ENCODE measurements at places on chromosomes 6 and 20.

GRCh38 chr20:7606941-7607340 is 333.3 kb downstream of the HAO1 start:
- no peak for DNase-seq

- no peak for DNase-seq
Observed at GRCh38 chr6:15474196-15474595, 188.6 kb downstream of the DTNBP1 start.

GRCh38 chr6:25446830-25447569 is 167.8 kb downstream of the CARMIL1 start:
- no peak for DNase-seq

DNA sequence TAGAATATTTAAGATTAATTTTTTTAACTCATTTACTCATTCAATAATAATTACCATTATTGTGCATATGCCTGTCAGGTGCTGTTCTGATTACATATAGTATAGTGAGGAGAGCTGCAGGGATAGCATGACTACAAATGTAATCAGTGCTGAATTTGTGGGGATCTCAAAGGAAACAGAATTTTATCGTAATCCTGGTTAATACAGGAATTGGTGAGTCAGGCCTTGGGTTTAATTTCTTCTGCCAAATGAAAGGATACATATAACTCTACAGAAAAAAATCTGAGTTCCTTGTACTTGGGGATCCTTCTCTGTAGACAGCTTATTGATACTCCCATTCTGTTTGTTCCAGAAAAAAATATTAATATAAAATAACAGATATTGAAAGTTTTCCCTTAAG is 297.2 kb downstream of the GJA1 start:
- no peak for DNase-seq

DNA sequence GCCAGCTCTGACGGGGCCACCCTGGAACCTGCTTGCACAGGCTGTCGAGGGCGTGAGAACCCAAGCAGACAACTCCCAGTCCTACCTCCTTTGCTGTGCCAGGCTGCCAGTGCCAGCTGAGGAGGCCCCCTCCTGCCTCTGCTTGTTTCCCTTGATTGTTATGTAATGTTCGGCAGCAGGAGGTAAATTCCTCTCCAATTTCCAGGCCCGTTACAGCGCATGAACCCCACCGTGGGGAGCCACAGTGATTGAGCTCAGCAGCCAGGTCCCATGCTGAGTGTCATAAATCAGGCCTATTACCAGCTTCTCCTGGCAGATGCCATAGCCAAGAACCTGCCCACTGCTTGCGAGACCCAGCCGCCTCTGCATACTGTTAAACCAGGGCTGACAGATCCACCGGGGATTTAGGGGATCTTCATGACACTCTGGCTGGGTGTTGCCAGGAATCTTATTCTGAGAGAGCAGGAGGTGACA is 320.5 kb downstream of the DHX35 start:
- no peak for DNase-seq

DNA sequence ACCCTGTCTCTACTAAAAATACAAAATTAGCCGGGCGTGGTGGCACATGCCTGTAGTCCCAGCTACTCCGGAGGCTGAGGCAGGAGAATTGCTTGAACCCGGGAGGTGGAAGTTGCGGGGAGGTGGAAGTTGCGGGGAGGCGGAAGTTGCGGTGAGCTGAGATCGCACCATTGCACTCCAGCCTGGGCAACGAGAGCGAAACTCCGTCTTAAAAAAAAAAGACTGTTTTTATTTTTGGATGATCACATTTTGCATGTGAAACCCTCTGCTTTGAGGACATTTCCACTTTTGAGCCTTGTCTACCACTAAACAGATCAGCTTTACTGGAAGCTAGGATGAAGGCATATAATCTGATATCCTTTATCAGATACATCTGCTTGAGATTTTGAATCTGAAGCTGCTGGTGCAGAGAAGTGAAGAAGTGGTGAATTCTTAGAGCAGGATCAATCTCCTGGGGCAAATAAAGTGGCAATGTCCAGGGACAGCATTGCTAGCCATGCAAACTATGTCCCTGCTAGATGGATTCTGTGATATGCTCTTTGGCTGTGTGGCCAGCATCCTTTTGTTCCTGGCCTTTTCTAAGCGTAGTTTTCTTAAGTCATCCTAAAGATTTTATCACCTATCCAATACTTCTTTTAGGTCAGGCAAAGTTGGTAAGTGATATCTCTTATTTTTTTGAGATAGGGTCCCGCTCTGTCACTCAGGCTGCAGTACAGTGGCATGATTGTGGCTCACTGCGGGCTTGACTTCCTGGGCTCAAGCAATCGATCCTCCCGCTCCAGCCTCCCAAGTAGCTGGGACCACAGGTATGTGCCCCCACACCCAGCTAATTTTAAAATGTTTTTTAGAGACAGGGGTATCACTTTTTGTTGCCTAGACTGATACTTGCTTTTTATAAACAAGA is 23.3 kb downstream of the RBL1 start:
- no peak for DNase-seq

GRCh38 chr6:41335943-41336342 is 535 bp downstream of the NCR2 start:
- DNase-seq, result no peak

GRCh38 chr6:156379392-156380289 is 397.5 kb upstream of the ARID1B start:
- DNase-seq, result no peak

- no peak for DNase-seq
Observed at GRCh38 chr20:37725855-37726254, 32.0 kb downstream of the CTNNBL1 start.

GRCh38 chr6:159819932-159820640 is 20.0 kb downstream of the PNLDC1 start:
- DNase-seq, result peak; percentile 18

DNA sequence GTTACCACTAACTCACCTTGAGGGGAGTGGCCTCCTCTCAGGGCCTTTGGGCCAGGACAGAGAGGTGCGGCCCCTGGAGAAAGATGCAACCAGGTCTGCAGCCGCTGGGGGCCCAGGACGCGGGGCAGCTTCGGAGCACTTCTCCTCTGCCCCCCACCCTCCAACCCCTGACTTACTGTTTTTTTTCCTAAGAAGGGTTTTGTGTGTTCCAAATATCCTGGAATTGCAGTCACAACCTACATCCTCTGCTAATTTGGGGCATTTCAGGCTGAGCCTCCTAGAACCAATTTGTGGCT is 1.7 kb downstream of the LINC00237 start:
- DNase-seq, result no peak

- DNase-seq, result no peak
Observed at GRCh38 chr6:23181356-23182110, 612.2 kb downstream of the HDGFL1 start.

DNA sequence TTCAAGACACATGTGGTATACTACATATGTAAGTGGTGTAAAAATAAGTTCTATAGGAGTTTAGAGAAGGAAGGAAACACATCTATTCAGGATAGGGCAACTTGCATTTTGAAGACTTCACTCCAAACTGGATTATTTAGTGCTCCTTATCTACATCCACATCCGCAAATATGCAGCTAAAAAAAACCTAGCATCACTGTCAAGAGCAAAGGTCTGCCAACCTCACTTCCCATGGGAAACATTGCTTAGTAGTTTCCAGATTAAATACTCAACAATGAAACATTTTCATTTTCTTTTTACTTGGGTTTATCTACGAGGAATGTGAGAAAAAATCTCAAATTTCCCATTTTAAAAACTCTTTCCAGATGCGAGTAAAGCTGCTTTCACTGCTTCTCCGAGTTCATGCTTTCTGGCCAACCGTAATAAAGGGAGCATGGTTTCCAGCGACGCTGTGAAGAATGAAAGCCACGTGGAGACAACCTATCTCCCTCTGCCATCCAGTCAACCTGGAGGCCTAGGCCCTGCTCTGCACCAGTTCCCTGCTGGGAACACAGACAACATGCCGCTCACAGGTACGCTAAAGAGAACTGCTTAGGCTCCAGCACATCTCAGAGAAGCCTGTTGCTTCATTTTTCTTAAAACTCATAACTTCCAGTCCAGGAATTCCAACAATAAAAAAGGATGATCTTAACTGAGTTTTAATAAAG is 48.2 kb downstream of the RFX6 start:
- DNase-seq, result no peak

DNA sequence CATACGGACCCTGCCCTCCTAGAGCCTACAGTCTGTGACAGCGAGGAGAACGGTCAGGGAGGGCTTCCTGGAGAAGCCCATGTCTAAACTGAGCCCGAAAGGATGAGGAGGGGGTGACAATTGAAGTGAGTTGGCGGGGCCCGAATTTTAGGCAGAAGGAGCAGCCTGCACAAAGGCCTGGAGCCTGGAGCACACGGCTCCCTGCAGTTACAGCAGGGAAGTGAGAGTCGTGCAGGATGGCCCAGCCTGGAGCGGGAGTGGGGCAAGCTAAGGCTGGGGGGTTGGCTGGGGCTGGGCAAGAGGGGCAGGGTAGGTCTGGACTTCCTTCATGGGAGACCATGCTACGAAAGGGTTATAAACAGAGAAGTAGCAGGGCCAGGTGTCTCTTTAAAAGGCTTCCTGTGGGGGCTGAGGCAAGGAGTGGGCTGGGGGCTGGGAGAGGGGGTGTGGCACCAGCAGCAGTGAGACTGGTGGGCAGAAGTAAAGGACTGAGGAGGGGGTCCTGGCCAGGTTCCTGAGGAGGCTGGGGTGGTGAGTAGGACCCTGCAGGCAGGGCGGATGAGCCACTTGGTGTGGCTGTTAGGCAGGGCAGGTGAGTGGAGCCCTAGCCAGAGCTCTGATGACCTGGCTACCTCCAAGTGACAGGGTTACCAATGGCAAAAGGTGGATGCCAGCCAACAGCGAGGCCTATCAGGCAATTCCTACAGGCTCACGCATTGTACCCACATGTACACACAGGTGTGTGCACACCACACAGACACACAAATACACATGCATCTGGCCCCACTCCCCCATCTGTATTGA is 119.2 kb downstream of the MRPL14 start:
- DNase-seq, result no peak

DNA sequence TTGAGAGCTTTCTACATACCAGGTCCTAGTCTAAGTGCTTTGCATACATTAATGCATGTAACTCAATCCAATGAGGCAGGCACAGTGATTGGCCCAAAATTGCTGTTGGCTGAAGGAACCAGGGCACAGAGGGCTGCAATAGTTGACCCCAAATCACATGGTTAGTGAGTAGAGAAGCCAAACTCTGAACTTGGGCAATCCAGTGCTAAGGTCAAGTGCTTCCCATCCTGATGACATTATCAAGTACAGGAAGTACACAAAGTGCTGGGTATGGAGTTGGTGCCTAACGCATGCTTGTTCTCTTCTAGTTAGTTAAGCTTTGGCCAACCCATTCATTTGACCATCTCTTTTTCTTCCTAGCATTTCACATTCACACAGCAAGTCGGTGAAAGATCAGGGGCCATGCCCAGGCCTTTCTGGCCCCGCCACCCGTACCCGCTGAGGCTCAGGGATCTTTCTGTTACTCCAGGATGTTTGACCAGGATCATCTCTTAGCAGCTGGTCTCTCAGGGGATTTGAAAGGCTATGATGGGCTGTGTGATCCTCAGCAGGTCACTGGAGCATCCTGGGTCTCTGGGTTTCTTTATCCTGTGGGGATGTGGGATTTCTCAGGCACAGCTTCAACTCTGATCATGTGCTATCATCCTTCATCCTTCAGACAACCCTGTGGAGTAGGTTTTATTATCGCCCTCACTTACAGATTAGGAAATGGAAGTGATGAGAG is 7.0 kb downstream of the KCNB1 start:
- no peak for DNase-seq

DNA sequence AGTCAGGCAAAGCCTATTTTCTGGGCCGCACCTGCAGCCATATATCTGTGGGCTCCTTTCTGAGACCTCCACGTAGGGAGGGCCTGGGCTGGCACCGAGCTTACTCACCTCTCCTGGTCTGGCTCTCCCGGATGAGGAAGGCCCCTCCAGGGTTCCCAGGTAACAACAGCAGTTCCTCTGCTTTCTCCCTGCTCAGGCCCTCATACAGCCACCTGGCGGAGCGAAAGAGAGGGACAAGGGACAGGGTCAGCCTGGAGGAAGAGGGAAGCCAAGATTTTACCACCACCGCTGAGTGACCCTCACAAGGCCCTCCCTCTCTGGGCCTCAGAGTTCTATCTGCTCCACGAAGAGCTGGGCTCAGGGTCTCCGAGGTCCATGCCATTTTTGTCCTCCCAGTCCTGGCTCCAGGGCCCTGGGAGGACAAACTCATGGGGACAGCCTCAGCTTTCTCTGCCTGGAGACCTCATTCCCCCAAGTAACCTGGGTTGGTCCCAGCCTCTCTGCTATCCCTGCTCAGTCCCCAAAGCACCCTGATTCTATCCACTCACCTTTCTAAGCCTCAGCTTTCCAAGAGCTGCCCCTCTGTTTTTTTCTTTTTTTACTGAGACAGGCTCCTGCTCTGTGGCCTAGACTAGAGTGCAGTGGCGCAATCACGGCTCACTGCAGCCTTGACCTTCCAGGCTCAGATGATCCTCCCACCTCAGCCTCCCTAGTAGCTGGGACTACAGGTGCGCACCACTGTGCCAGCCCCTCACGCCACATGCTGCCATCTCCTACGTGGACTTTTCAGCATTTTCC is 13.3 kb downstream of the SLA2 start:
- DNase-seq, result no peak

DNA sequence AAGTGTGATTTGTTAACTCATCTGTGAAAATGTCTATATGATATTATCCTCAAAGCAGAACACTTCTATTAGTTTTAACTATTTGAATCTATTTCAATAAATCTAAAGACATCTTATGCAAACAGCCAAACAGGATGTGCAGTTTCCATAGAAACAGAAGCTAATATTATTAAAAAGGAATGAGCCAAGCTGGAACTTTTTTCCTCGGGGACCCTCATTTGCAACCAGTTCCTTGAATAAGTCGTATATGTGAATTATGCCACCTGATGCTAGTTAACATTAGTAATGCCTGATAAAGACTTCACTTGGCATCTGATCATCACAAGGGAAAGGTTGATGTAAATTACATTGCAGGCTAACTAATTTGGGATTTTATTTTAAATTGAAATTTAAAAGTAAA is 216.9 kb upstream of the SMLR1 start:
- no peak for DNase-seq

- no peak for DNase-seq
Observed at GRCh38 chr6:86215323-86215722, 572.6 kb upstream of the SYNCRIP start.

All from OCI-M1 (cell line).